Dermis microvascular lymphatic vessel endothelial cell (primary cell): ENCODE measurements at places on chromosomes 4 and X. TPM values are rescaled to one million over a fixed set of nuclear protein-coding genes. Genes with fewer than 3 reads are reported as not detected.
A peak's percentile ranks its signal among the peaks of the same experiment; 100 is the strongest.

Gene PPP1R2C
- not detected in 2 replicates for total RNA-seq

Gene BTC
- total RNA-seq = not detected in 2 replicates

Gene AMBN
- not detected in 2 replicates for total RNA-seq

Gene DDX53
- not detected in 2 replicates for total RNA-seq

Gene CWH43
- not detected in 2 replicates for total RNA-seq

Gene CCDC149
- total RNA-seq = 7.4 and 15.8 TPM in 2 replicates

Gene TMEM150C
- total RNA-seq = 7.1 and 13.0 TPM in 2 replicates

Gene MAP9
- under 0.01 and 0.13 TPM in 2 replicates for total RNA-seq

Gene PHOX2B
- total RNA-seq = not detected in 2 replicates

Gene GAGE12F
- not detected in 2 replicates for total RNA-seq

Gene MMRN1
- 1,510 and 3,426 TPM in 2 replicates for total RNA-seq

Gene FAT1
- total RNA-seq = 0.90 and 2.3 TPM in 2 replicates

Gene ARL9
- total RNA-seq = under 0.01 TPM in 1 of 2 replicates, not detected in the other

Gene SRPX2
- 1.9 and 4.0 TPM in 2 replicates for total RNA-seq

GRCh38 chrX:110142096-110142495 is 139.2 kb downstream of the TMEM164 start:
- no peak for DNase-seq

- no peak for DNase-seq
Observed at GRCh38 chrX:44931441-44931973, 58.5 kb downstream of the KDM6A start.

DNA sequence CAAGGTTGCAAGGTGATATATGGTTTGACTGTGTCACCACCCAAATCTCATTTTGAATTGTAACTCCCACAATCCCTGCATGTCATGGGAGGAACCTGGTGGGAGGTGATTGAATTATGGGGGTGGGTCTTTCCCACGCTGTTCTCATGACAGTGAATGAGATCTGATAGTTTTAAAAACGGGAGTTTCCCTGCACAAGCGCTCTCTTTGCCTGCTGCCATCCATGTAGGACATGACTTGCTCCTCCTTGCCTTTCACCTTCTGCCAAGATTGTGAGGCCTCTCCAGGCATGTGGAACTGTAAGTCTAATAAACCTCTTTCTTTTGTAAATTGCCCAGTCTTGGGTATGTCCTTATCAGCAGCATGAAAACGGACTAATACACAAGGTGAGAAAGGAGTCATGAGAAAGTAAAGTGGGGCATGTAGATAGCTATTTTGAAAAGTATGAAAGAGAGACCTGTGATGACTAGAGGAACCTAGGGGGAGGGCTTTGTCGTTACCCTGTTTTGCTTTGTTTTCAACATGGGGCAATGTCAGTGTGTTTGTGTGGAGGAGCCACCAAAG is 6.3 kb downstream of the ZBTB49 start:
- no peak for DNase-seq

- DNase-seq = no peak
Observed at GRCh38 chr4:156515295-156515694, 456.3 kb downstream of the PDGFC start.

GRCh38 chr4:101791182-101791558 is 640 bp downstream of the BANK1 start:
- DNase-seq = no peak

- DNase-seq = no peak
Observed at GRCh38 chr4:84733343-84734033, 150.6 kb downstream of the CDS1 start.

DNA sequence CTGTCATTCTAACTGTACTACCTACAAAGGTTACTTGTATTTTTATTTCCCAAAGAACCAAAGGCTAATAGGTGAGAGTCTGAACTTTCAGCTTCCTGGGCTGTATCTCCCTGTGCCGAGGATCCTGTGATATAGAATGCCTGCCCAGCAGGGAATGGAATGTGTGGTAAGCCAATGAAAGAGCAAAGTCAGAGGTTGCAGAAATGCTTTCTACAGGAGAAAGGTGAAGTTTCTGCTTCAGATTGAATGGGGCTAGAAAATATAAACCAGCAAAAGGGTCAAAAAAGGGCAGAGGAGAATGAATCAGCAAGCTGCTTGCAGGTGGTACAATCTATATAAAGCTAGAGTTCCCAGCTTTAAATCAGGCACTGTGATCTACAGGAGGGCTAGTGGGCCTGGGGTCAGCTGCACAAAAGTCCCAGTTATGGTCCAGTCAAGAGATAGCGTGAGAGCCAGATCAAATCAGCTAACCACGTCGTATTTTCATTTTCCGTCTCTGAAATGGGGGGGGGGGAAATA is 146.1 kb downstream of the DCTD start:
- DNase-seq = no peak

DNA sequence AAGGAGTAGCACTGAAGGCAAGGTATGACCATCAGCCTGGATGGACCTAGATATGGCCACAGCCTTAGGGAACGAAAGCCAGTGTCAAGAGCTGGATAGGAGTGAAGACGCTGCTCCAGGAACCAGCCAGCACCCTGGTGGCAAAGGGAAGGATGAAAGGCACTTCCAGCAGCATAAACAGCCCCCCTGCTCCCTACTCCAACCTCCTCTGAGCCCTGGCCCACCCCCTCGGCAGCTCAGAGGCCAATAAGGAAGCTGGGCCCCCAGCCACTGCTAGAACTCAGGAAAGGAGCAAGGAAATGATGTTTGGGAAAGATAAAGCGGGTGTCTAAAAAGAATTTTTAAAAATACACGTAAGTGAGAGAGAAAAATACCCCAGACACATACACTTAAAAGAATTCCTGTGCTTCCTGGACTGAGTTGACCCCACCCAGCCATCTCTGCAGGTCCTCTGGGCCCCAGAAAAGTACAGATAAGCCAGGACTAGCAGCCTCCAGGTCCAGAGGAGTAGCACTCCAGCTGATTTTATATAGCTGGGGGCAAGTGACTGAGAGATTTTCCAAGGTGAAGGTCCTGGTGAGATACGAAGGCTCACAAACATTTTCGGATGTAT is 170.4 kb downstream of the SHROOM4 start:
- DNase-seq = peak; percentile 90

DNA sequence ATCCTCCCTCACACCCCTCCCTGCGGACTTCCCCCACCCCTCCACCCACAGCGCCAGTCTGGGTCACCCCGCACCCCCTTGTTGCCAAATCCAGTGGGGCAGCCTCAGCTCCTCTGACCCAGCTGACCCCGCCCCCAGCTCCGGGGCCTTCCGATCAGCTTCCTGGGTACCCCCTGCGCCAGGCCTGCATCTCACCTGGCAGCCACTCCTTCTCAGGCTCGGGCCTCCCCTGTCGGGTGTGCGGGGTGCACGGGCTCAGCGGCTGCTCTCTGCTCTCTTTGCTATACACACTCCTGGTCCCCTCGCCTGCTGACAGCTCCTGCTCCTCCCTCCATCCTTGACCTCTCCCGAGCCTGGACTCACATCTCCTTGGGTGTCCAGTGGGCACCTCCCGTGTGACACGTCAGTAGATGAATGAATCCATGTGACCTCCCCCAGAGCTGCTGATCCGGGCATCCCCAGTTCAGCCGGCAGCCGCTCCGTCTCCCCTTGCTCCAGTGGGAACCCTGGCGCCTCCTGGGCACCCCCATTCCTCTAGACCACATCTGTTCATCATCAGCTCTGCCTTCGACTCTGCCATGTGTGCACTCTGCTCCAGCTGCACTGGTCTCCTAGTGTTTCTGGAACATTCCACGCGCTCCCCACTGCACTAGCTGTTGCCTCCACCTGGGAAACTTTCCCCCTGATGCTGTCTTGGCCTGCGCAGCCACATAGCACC is 9.9 kb downstream of the CFAP99 start:
- DNase-seq = no peak

GRCh38 chrX:69807400-69807799 is 191.5 kb downstream of the EDA start:
- DNase-seq = no peak

DNA sequence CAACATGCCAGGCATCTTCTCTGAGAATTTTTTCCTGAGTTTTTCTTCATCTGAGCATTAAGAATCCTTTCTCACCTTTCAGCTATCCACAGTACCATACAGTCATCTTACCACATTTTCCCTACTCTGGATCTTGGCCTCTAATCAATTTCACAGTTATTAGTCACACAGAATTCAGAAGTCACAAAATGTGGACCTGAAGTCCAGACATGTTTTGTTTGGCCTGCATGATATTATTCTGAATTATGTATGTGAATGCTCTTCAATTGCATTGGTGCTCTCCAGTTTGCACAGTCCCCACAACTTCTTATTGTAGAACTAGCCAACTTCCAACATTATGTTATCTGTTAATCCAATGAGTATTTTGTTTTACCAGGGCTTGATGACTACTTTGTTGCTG is 102.3 kb upstream of the GRIA3 start:
- DNase-seq = no peak

- no peak for DNase-seq
Observed at GRCh38 chr4:151808542-151808941, 47.7 kb upstream of the GATB start.

DNA sequence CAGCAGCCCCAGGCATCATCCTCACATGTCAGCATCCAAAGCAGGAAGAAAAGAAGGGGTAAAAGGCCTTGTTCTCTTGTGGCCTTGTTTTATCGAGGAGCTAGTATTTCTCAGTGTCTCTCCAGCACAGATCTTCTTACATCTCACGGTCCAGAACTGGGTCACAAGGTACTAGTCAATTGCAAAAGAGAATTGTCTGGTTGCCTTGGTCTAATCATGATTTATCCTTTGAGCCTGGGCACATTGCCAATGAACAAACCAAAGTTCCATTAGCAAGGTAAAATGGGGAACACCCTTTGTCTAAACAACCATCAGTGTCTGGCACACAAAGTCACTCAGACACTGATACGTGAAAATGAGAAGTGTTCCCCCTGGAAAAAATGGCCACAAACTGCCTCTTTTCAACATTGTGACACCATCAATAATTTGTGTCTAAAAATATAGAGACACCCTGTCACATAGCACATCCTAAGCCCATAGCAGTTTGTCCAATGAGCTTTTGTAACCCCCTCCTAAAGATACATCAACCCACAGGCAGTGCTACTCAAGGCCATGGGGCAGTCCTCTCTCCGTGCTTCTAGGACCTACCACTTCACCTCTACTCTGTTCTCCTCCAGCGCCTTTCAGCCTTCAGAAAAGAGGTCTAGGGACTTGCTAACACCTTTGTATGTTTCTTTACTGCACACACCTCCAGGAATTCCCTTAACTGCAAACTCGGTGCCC is 534.4 kb downstream of the MID1IP1 start:
- no peak for DNase-seq

DNA sequence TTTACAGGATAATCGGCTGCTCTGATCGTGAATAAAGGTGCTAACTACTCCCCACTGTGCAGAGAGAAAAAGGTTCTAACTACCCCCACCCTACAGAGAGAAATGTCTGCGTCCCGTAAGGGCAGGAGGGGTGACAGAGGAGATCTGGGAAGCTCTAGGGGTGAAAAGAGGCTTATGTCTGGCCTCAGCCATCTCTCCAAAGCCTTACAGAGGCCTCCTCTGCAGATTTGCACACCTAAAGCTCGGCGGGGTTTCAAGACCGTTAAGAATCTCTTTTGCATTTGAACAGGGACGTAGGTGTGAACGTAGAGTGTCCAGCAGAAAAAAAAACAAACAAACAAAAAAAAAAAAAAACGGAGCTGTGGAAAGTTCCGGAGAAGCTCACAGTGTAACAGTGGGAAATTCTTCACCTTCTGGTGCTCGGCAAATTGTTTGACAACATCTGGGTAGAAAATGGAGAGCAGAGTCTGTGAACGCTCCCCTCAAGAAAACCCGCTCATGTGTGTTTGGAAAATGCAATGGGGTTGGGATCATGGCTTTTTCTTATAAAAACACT is 161.0 kb downstream of the SHOX start:
- DNase-seq = no peak

DNA sequence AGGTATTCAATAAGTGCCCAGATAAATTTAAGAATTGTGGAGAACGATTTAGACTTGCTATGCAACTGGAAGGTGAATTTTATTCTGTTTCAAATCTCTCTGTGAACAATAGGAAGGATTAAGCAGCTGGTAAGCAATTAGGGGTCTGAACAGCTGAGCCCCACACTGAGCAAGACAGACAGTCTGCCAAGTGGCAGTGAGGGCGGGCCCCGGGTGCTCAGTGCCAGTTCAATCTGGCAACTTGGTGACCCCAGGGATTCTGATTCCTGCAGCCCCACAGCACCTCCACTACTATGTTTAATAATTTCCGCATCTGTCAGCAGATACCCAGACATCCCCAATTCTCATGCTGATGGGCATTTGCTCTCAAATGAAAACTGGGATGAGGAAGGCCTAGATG is 317.3 kb downstream of the PPP1R2C start:
- DNase-seq = no peak

GRCh38 chr4:74317616-74318246 is 9.5 kb downstream of the EPGN start:
- no peak for DNase-seq

GRCh38 chrX:30812326-30812725 is 76.7 kb downstream of the TAB3 start:
- no peak for DNase-seq

DNA sequence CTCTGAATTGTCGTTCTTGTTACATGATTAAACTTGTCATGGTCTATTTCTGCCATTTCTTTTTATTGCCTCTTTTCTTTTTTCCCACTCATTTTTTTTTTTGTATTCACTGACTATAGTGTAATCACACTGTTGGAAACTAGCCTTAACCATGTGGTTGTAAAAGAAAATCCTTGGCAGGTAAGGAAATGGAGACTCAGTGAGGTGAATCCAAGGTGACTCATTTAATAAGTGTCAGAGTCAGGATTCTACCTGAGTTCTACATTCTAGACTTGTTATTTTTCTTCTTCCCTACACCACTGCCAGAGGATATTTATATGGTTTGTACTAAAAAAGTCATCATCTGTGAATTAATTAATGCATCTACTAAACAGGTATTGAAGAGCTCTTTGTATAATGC is 152.2 kb downstream of the CBLL2 start:
- no peak for DNase-seq

GRCh38 chr4:2084316-2084715 is 25.2 kb downstream of the NAT8L start:
- no peak for DNase-seq

DNA sequence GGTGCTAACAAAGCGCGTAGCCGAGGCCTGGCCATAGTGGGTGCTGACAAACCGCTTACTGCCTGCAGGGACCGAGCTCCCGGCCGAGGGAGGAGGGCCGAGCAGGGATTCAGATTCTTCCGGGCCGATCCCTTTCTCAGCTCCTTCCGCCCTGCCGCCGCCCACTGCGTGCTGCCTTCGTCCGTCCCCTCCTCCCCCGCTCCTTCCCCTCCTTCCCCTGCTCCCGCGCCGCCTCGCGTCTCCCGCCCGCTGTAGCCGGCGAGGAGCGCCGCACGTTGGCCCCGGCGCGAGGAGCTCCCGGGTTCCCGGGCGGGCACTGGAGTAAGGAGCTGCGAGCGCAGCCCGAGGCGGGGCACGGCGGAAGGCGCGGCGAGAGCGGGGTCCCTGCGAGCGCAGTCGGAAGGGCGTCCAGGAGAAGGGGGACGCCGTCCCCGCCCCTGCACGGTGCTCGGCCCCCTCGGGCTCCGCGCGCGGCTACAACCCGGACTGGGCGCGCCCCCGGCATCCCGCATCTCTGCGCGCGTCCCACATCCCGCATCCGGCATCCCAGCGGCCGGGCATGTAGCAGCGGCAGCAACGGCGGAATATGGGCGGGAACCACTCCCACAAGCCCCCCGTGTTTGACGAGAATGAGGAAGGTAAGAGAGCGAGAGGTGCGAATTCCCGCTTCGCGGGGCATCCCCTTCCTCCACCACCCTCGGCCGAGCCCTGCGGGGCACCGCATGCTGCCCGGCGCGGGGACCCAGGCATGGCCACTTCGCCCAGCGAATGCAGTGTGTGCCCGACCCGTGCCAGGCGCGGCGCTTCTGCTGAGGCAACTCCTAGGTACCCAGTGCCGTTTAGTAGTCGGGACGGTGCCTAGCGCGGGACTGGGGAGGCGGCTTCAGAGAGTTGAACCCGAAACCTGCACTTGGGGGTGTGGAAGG is at the start of gene STK32B:
Gene STK32B, plus strand, starts transcription at position 203 of the 926 bp plus-strand sequence.
- peak; percentile 78 for DNase-seq

- DNase-seq = no peak
Observed at GRCh38 chr4:153234885-153235284, 30.6 kb downstream of the TRIM2 start.
